Stimulated activated CD8-positive, alpha-beta memory T cell treated with anti-CD3 and anti-CD28 coated beads, Interleukin-7, amount 100 ng/mL, for 48 hours (primary cell): ENCODE measurements at places on chromosomes 1 and 21.

- no peak for DNase-seq
Measured at GRCh38 chr1:6614019-6614928, 743 bp downstream of the PHF13 start.

DNA sequence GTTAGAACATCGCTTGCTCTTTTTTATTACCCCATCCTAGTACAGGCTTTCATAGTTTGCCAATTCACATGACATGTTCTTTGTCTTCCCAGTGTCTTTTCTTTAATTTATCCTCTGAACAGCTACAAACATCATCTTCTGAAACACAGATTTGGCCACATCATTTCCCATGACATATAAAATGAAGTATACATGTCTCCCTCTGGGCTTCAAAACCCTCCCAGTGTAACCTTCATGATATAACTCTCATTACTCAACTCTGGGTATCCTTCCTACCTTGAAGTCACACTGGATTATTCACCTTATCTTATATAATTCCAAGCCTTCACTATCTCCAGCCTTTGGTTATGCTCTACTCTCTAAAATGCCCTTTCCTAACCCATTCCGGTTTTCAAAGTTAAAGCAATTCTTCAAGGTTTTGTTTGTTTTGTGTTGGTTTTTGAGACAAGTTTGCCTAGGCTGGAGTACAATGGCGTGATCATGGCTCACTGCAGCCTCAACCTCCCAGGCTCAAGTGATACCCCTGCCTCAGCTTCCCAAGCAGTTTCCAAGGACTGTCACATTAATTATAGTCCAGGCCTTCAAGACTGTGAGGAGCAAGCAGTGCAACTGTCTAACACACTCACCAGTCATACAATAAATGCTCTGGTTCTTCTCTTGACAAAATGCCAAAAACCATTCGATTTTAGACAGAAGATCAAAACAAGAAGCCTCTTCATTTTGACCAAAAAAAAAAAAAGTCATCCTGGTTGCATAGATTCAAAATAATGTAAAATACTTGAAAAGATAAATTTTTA is 5.8 kb downstream of the RGS1 start:
- DNase-seq: no peak

GRCh38 chr1:219927298-219927955 is 930 bp downstream of the SLC30A10 start:
- no peak for DNase-seq

DNA sequence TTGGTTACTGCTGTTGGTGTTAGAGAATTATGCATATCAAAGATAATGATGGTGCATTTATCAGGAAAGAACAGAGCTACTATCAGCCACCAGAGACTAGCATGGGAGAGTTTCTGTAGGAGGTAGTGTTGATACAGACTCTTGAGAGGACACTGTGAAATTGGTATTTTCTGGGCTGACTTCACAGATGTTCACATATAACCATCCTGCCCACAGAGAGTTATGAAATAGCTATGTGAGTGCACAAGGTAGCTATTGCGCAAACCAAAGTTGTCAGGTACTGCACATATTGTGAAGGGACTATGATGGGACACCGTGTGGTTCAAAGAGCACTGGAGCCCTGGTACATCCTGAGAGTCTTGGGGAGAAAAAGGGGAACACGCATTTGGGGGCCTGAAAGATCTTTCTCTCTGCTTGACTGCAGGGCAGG is 1.4 kb upstream of the TLCD4 start:
- no peak for DNase-seq

DNA sequence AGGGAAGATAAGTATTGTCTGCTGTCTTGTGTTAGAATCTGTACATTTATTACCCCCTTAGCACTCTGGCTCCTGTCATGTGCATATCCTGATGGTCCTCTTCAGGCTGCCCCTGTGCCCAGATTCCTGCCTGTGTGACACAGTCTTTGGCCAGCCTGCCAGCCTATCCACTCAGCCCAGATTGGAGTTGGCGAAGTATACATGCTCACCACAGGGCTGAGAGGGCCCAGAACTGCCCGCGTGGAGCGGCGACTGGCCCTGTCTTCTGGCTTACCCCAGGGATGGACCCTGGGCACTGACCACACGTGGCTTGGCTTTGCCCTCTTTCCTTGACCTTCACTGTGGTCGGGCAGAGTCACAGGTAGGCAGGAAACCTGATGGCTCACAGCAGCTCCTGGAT is 11.4 kb downstream of the RNF220 start:
- no peak for DNase-seq

DNA sequence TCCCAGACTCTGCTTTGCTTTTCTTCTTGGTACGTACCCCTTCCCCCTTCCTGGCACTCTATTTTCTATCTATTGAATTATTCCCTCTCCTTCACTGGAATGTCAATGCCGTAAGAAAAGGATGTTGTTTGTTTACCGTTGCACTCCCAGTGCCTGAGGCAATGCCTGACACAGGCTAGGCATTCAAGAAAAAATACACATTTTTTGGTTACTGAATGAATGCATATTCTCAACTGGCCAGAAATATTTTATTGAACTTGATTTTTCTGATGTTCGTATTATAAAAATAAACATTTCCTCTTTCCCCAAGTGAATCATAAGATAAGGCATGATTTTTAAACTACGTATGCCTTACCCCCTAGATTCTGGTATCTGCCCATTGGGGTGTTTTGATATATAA is 41.2 kb downstream of the GNG12 start:
- DNase-seq: no peak

GRCh38 chr1:112457241-112457640 is 51.5 kb upstream of the WNT2B start:
- no peak for DNase-seq

GRCh38 chr1:50098591-50099021 is 10.1 kb upstream of the ELAVL4 start:
- DNase-seq: no peak

DNA sequence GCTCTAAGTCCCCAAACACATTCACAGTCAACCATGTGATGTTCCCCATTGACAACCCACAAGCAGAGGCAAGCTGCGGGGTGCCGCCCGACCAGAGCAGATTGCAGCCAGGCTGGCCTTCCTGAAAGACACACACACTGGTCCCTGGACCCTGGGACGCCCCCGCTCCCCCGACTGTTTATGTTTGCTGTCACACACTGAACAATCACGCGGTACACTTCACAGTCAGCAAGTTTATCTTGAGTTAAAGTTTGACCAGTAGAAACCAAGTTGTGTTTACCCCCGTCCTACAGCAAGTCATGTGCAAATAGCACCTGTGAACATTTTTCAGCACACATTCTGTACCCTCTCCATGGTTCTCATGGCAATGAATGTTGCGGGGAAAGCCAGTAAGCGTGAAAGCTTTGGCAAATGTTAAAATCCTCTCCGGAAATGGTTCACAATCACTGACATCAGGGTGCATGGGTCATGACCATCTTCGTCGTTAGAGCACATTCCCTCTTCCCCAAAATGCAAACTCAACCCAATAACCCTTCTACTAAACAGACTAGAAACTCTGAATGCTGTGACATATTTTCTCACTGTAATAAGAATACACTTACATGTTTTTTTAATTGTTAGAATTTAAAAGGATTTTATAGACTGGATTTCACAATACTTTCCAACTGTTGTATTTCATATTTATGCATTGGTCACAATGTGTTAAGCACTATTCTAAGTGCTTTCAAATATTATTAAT is 33.3 kb upstream of the IRF2BP2 start:
- DNase-seq: no peak

DNA sequence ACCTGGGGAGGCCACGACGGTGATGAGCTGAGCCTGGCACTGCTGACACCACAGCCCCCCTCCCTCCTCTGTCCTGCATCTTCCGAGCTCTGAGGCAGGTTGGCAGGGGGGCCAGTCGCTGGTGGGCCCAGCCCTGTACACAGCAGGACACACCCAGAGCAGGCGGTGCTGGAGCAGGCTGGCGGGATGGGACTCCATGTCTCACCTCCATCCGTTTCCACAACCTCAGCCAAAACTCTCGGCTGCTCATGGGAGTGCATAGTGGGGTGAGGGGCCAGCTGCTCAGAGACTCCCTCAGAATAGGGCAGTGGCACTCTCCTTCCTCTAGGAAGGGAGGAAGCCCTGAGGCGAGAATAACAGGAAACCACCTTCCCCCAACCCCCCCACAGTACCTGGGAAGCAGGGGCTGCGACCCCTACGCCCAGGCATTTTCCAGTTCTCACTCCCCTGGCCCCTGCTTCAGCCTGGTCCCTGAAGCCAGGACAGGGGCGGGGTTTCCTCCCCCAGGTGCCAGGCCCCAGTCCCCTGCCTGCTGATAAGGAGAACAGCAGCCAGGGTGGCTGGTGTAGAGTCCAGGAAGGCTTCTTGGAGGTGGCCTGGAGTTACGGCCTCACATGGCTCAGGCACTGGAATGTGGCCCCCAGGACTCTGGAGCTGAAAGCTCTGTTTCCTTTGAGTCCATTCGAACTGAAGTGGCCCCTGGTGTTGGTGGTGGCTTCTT is 3.2 kb upstream of the IBA57 start:
- DNase-seq: no peak

- no peak for DNase-seq
Measured at GRCh38 chr1:215076322-215076721, 6.2 kb upstream of the KCNK2 start.

- no peak for DNase-seq
Measured at GRCh38 chr1:61670016-61670415, 54.9 kb downstream of the TM2D1 start.

DNA sequence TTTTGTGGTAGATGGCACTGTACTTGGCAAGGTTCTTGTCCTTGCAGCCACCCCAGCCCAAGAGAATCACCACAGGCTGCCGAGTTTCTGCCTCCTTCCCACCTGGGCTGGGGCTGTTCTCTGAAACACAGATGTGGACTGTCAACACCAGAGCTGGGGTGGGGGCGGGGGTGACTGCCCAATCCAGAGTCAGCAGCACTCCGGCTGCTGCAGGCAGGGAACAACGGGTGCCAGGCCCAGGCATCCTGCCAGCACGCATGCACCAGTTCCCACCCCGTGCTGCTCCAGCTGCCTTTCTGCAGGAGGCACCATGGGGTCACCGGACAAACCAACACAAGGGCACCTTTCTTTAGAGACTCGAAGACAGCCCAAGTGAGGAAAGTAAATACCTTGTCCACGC is 14.1 kb downstream of the TMEM53 start:
- DNase-seq: no peak

DNA sequence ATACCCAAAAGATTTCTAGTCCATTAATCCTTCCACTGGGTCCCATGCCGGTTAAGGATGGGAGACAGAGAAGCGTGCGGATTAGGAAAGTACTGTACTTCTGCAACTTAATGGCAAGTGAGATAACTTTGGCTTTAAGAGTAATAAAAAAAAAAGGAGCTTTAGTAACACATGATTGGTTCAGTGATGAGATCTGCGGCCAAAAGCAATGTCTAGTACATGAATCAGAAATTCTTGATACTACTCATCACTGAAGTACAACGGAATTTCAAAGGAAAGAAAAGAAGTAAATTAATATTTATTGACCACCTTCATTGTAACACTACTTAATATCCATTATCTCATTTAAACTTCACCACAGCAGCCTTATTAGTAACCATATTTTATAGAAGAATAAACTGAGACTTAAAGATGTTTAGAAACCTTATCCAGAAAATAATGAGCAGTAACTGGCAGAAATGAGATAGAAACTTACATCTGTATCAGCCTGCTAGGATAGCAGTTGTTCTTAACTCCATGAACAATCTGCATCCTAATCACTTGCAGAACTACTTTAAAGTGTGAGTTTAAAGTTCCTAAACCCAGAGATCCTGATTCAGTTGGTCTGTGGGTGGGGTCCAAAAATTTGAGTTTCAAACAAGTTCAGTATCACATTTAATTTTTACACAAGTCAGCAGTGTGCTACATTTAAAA is 14.1 kb upstream of the NUF2 start:
- no peak for DNase-seq

DNA sequence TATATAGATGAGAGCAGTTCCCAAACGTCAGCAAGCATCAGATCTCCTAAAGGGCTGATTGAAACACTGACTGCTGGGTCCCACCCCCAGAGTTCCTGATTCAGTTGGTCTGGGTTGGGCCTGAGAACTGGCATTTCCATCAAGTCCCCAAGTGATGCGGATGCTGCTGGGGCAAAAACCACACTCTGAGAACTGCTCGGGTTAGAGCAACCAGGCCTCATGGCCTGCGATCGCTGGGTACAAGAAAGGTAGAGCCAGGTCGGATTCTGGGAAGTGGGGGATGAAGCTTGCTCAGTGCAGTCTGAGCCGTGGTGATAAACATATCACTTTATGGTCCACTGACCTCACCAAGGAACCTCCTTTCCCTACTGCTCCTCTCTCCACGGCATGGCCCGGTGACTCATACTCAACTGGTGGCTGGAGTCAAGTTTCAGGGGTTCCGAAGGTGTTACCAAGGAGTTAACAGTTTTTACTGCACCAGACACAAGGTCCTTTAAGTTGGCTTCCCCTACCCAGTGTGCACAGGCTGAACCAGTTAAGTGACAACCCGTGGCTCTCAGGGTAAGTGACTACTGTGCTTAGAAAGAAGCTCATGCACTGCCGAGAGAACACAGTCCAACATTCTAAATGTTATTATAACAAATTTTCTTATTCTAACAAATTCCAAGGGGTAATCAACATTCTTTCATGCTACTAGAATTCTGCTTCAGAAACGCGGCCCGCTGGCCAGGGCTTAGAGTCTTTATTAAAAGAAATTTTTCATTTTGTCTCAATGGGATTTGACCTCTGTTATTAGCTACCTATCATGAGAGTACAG is 153.5 kb downstream of the TGFBR3 start:
- peak; percentile 46 for DNase-seq

DNA sequence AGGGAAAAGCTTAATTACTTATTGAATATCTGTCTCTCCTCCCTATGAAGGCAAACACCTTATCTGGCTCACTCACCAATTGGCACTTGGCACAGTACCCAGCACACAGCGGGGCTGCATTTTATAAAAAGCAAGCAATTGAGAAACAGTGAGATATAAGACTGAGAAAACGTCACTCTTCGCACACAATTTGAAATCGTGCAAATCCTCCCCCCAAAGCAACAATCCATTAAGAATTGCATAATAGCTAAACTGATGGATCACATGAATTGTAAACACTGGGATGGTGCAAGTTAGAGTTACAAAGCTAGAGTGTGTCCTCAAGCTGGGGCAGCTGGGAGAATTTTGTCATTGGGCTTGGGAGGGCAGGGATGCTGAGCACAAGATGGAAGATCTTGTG is 27.1 kb downstream of the PRDX6 start:
- DNase-seq: no peak

DNA sequence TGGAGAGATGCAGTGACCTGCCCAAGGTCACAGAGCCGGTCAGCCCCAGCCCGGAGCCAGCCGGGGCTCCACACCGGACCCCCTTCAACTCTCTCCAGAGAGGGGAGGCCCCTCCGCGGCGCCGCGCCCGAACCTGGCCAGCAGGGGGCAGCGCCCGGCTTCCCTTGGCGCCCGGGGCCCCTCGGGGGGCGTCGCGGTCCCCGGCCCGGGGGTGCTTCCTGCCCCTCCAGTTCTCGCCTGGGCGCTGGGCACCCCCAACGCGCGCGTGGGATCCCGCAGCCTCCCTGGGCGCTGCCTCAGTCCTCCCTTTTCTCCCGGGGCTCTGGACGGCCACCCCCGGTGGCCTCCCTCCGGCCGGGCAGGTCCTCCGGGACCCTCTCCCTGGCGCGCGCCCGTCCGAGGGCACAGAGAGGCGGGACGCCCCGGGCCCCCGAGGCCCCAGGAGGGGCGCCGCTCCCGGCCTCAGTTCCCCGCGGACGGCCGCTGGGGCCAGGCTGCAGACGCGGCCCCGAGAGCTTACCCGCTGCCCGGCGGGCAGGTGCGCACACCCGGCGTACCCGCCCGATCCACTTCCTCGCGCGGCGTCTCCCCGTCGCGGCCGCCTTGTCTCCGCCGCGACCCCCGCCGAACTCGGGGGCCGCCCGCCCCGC is 406 bp downstream of the HTR1D start:
- DNase-seq: no peak

- no peak for DNase-seq
Measured at GRCh38 chr21:45353200-45353599, 51.8 kb upstream of the COL18A1 start.
